ENCODE measurements at places on chromosomes 1 and 21. TPM values are rescaled to one million over a fixed set of nuclear protein-coding genes. Genes with fewer than 3 reads are reported as not detected.

FMOD gene
- 14.7 TPM for total RNA-seq

PTPN7 gene
- not detected for total RNA-seq

HHIPL2 gene
- not detected for total RNA-seq

ITLN2 gene
- not detected for total RNA-seq

BATF3 gene
- not detected for total RNA-seq

TDRD5 gene
- total RNA-seq, result not detected

SLC25A44 gene
- 4.9 TPM for total RNA-seq

A3GALT2 gene
- not detected for total RNA-seq

ATP1A4 gene
- not detected for total RNA-seq

MX2 gene
- total RNA-seq, result 70.5 TPM

CA14 gene
- total RNA-seq, result not detected

FCGR2B gene
- 2.0 TPM for total RNA-seq

CLIC6 gene
- total RNA-seq, result 43.8 TPM

RBP7 gene
- total RNA-seq, result 6.2 TPM

PLA2G2C gene
- total RNA-seq, result not detected

SLC30A1 gene
- 26.1 TPM for total RNA-seq

GSTM1 gene
- total RNA-seq, result not detected

OR2G6 gene
- total RNA-seq, result not detected

FH gene
- total RNA-seq, result 36.4 TPM

CYP4Z1 gene
- 5.5 TPM for total RNA-seq

MYBPH gene
- not detected for total RNA-seq

KRTAP21-2 gene
- total RNA-seq, result not detected

GBP7 gene
- total RNA-seq, result not detected

NBPF12 gene
- total RNA-seq, result 20.0 TPM

RAB3B gene
- total RNA-seq, result 1.2 TPM

PPM1J gene
- total RNA-seq, result 0.87 TPM

Measured in stomach (tissue), 19 donors.